A549 treated with RU486 at 1 μM for 4 hours (cell line): ENCODE measurements at places on chromosomes 1 and 21. TPM values are rescaled to one million over a fixed set of nuclear protein-coding genes. Genes with fewer than 3 reads are reported as not detected.

LCE1C gene
- not detected in 5 replicates for total RNA-seq

MARCKSL1 gene
- 63.0 to 80.9 TPM (median 71.6 TPM) in 5 replicates for total RNA-seq

VASH2 gene
- 2.6 to 3.8 TPM (median 3.5 TPM) in 5 replicates for total RNA-seq

DDX59 gene
- 12.0 to 18.3 TPM (median 13.8 TPM) in 5 replicates for total RNA-seq

PLD5 gene
- total RNA-seq = 0.93 to 1.7 TPM (median 1.3 TPM) in 5 replicates

NECTIN4 gene
- total RNA-seq = 1.5 to 2.2 TPM (median 1.9 TPM) in 5 replicates

CD1D gene
- 0.05 to 0.08 TPM (median 0.07 TPM) in 3 of 5 replicates, not detected in the others for total RNA-seq

ZNF648 gene
- not detected in 5 replicates for total RNA-seq

APCS gene
- not detected in 5 replicates for total RNA-seq
